ENCODE measurements at places on chromosomes 3 and 15. TPM values are rescaled to one million over a fixed set of nuclear protein-coding genes. Genes with fewer than 3 reads are reported as not detected.

Gene HCLS1
- polyA plus RNA-seq: 0.29 TPM

Gene CPNE9
- 0.03 TPM for polyA plus RNA-seq

Gene GPR160
- polyA plus RNA-seq: 0.31 TPM

Gene TMEM108
- polyA plus RNA-seq: 5.7 TPM

Gene GABRR3
- not detected for polyA plus RNA-seq

Gene GOLGA8O
- 0.26 TPM for polyA plus RNA-seq

Gene A4GNT
- polyA plus RNA-seq: not detected

Gene ACAD11
- polyA plus RNA-seq: 16.3 TPM

Gene B2M
- 2,153 TPM for polyA plus RNA-seq

Gene ABHD5
- polyA plus RNA-seq: 12.8 TPM

Gene FAM131A
- polyA plus RNA-seq: 31.6 TPM

Gene TIPIN
- polyA plus RNA-seq: 5.7 TPM

Gene SHQ1
- polyA plus RNA-seq: 11.7 TPM

Gene FBXW12
- 0.07 TPM for polyA plus RNA-seq

Gene GOLGA8G
- polyA plus RNA-seq: not detected

Gene RBM6
- 85.5 TPM for polyA plus RNA-seq

Gene SNRPN
- polyA plus RNA-seq: 147 TPM

Gene SUCNR1
- 1.5 TPM for polyA plus RNA-seq

Gene PRR20G
- not detected for polyA plus RNA-seq

Gene CASR
- polyA plus RNA-seq: not detected

Measured in SK-N-SH (cell line).